Upper lobe of left lung (tissue), 6 donors: ENCODE measurements at places on chromosomes 5 and 9.

GRCh38 chr5:140700177-140701144 lies at the start of gene ZMAT2:
TSS of gene ZMAT2 (plus strand) at chr5:140700447. CDS start at chr5:140700461, 14 bp downstream.
- peak; percentile 96 for DNase-seq

DNA sequence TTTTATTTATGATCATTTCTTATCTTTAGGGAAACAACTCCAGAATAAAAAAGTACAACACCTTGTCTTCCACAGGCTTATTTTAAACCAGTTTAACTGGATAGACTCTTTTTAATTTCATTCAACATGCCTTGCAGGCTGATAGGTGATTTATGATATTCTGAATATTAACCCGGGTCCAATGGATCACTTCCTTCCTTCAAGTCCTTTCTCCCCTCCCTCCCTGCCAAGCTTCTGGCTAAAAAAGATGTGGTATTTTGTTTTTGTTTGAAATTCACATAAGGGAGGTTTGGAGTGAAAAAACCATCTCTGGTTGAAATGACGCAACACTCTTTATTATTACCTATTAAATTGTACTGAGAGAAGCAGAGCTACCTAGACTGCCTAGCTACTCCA lies 265.3 kb downstream of the MLLT3 start:
- no peak for DNase-seq

- no peak for DNase-seq
These were observed 174.0 kb downstream of the HMHB1 start for GRCh38 chr5:143985832-143986515.

DNA sequence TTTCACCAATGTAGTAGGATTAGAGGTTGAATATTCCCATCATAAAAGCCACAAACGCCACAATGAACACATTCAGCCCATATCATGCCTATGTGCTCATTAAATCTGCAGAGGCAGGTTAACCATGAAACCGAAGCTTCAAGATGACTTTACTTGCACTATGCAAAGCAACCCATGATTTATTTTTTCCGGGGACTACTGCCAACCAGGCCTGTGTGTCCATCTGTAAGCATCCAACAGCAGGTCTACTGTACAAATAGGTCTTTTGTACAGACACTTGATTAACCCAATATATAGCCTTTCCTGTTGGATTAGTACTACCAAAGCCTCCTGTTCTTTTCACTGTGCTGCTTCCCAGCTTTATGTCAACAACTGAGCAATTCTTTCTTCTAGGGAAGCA lies 104.9 kb upstream of the CDH10 start:
- no peak for DNase-seq

GRCh38 chr5:89628876-89629635 lies 746.1 kb upstream of the MEF2C start:
- DNase-seq, result no peak

DNA sequence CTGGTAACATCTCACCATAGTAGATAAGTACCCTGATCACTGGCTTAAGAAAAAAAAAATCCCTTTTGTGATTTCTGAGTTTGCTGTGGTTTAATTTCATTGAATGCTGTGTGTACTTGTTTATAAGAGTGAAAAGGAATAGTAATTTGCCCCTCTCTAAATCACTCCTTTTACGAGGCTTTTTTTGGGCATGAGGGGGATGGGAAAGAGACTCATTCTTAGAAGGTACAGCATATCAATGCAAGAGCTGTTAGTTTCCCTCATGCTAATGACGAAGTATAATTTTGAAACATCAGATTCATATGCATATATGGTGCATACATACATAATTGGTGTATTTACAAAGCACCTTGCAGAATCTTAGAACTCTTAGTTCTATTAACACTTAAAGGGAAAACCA lies 2.4 kb upstream of the SLC44A1 start:
- no peak for DNase-seq

DNA sequence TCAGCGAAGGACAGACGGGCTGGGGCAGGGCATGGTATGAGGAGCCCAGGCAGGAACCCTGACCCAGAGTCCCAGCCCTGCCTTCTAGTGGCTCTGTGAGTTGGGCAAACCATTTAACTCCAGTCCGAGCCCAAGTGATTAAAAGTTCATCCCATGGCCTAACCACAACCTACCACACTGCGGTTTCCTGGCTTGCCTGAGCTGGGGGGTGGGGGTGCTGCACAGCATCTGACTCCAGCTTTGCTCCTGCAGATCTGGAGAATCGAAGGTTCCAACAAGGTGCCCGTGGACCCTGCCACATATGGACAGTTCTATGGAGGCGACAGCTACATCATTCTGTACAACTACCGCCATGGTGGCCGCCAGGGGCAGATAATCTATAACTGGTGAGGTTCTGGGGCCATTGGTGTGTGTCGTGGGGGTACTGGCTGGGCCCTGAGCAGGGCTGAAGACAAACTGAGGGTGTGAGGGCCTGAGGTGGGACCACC lies 49.0 kb downstream of the STOM start:
- peak; percentile 50 for DNase-seq

- no peak for DNase-seq
These were observed 3.2 kb upstream of the MAP3K1 start for GRCh38 chr5:56812110-56812509.

- DNase-seq, result peak; percentile 55
These were observed 2.5 kb downstream of the APBB3 start for GRCh38 chr5:140561753-140562523.

- DNase-seq, result no peak
These were observed 43.2 kb downstream of the RFK start for GRCh38 chr9:76351006-76351405.
